ENCODE measurements at places on chromosomes 1 and 21. TPM values are rescaled to one million over a fixed set of nuclear protein-coding genes. Genes with fewer than 3 reads are reported as not detected.

The GPA33 gene
- total RNA-seq = not detected

The ZNF697 gene
- total RNA-seq = 22.3 TPM

The TTC22 gene
- total RNA-seq = 2.4 TPM

DNA sequence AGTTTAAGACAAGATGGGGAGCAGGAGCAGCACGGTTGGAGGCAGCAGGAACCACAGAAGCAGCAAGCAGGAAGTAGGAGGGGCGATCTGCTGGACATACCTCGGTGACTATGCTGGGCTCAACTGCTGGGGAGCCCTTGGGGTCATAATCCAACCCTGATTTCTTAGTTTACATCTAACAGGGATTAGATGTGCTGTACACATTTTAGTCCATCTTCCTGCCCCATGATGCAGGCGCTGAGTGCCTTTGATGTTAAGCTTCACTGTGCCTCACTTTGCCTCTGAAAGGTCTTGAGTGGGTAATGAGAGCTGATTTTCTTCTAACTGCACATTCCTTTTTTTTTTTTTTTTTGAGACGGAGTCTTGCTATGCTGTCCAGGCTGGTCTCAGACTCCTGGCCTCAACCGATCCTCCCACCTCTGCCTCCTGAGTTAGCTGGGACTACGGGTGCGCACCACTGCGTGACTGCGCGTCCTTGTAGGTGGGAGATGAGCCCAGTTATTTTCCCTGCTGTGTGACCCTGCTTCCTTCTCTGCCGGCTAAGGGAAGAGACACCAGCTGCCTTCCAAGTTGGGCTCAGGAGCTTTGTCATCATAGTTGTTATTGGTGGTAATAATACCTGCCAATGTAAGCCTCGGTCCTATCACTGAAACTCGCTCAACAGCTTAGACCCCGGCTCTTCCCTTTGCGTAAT, 1.1 kb upstream of the RCAN3 start:
- H3K4me3 ChIP-seq = peak overlapping the region; percentile 83
- H3K36me3 ChIP-seq = no peaks in the 10 kb centered on the region
- H3K27me3 ChIP-seq = no peaks in the 10 kb centered on the region

All from progenitor cell of endocrine pancreas (in vitro differentiated cells).